ENCODE measurements at places on chromosomes 2 and 18.

DNA sequence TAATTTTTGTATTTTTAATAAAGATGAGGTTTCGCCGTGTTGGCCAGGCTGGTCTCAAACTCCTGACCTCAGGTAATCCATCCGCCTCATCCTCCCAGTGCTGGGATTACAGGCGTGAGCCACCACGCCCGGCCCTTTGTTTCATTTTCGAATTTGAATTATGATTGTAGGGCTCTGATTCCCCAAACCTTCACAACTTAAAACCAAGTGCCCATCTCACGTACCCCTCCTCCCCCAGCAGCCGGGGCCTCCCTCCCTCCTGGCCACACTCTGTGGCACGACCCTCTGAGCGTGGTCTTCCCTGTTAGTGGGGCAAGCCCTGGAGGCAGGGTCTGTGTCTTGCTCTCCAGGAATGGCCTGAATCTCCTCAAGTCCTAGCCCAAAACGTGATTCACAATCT is 166.5 kb downstream of the ASB1 start:
- H3K27me3 ChIP-seq, result no peaks in the 10 kb centered on the region
- no peak for DNase-seq
- no peaks in the 10 kb centered on the region for H3K36me3 ChIP-seq
- no peaks in the 10 kb centered on the region for H3K4me1 ChIP-seq

DNA sequence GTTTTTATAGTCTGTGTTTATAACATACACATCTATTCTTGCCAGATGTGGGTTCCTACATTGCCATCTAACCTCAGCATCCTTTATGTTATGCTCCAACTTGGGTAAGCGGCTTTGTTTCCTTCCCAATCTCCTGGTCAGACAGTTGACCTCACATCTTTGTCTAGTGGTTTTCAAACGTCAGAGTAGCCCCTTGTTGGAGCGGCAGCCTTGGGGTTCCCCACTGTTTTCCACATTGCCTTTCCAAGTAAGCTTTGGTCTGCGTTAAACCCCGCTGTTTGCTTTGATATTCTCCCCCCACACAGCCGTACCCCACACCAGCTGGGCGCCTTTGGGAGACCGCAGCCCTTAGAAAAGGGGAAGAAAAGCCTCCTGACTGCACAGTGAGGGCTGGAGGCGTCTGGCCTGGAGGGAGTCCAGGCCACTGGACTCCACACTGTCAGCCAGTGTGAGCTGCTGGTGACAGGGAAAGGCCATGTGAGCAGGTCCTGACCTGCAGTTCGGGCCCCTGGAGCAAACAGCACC is 83.3 kb downstream of the MALT1 start:
- no peaks in the 10 kb centered on the region for H3K27me3 ChIP-seq
- H3K4me3 ChIP-seq, result no peak overlapping the region
- H3K36me3 ChIP-seq, result peaks cover 7% of the 10 kb centered on the region
- DNase-seq, result no peak

- no peaks in the 10 kb centered on the region for H3K36me3 ChIP-seq
- no peak overlapping the region for H3K4me3 ChIP-seq
- no peaks in the 10 kb centered on the region for H3K4me1 ChIP-seq
- no peak overlapping the region for H3K27ac ChIP-seq
Measured at GRCh38 chr2:87403893-87404175, 344.1 kb upstream of the PLGLB2 start.

- H3K36me3 ChIP-seq, result no peaks in the 10 kb centered on the region
- H3K4me1 ChIP-seq, result no peaks in the 10 kb centered on the region
- no peak for DNase-seq
Measured at GRCh38 chr2:12303181-12304030, 413.3 kb upstream of the TRIB2 start.

DNA sequence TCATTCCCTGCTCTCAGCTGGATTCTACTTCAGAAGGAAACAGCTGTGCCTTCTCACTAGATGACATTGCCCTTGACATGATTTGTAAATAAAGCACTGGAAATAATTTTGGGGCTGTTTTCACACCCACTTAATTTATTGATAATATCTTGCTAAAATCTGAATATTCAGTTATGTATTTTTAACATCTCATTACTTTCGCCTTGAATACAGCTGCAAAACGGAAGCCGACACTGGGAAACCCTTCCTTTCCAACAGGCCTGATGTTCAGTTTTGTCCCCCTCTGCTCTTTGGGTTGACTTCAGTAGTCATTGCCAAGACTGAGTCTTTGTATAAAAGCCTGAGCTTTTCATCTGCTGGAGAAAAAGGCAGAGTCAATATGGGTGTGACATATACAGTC is 82.7 kb downstream of the DOCK10 start:
- no peaks in the 10 kb centered on the region for H3K27me3 ChIP-seq
- DNase-seq, result no peak
- H3K27ac ChIP-seq, result no peak overlapping the region
- peaks cover 7% of the 10 kb centered on the region for H3K4me1 ChIP-seq
- H3K4me3 ChIP-seq, result no peak overlapping the region
- H3K36me3 ChIP-seq, result no peaks in the 10 kb centered on the region

- peak overlapping the region; percentile 74 for H3K27ac ChIP-seq
- no peaks in the 10 kb centered on the region for H3K27me3 ChIP-seq
- no peak for DNase-seq
- H3K4me1 ChIP-seq, result peaks cover 44% of the 10 kb centered on the region
- H3K36me3 ChIP-seq, result no peaks in the 10 kb centered on the region
Measured at GRCh38 chr18:3604235-3604497, 154.2 kb downstream of the TGIF1 start.

GRCh38 chr2:152846697-152847470 is 128.5 kb downstream of the ARL6IP6 start:
- no peaks in the 10 kb centered on the region for H3K27me3 ChIP-seq
- no peaks in the 10 kb centered on the region for H3K36me3 ChIP-seq
- no peak overlapping the region for H3K4me3 ChIP-seq
- DNase-seq, result no peak
- H3K27ac ChIP-seq, result no peak overlapping the region

DNA sequence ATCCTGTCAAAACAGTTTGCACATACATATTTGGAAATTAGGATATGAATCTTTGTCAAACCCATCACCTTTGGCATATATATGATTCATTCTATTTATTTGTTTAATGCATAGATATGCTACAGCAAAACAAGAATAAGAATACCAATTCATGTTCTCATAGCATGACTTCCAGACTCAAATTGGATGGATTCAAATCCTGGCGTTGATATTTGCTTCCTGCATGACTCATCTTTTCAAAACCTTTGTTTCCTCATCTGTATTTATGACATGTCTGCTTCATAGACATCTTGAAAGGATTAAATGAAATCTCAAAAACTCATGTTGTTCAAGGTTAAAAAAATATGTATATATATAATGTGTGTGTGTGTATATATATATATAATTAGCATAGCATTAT is 261.3 kb downstream of the MBD5 start:
- no peak overlapping the region for H3K4me3 ChIP-seq
- DNase-seq, result no peak
- no peaks in the 10 kb centered on the region for H3K36me3 ChIP-seq
- H3K4me1 ChIP-seq, result peaks cover 11% of the 10 kb centered on the region
- H3K27me3 ChIP-seq, result no peaks in the 10 kb centered on the region
- H3K27ac ChIP-seq, result no peak overlapping the region

- DNase-seq, result no peak
- no peak overlapping the region for H3K27ac ChIP-seq
- H3K27me3 ChIP-seq, result no peaks in the 10 kb centered on the region
- H3K4me3 ChIP-seq, result no peak overlapping the region
- peaks cover 7% of the 10 kb centered on the region for H3K4me1 ChIP-seq
Measured at GRCh38 chr18:75545189-75545588, 117.7 kb upstream of the SMIM21 start.

DNA sequence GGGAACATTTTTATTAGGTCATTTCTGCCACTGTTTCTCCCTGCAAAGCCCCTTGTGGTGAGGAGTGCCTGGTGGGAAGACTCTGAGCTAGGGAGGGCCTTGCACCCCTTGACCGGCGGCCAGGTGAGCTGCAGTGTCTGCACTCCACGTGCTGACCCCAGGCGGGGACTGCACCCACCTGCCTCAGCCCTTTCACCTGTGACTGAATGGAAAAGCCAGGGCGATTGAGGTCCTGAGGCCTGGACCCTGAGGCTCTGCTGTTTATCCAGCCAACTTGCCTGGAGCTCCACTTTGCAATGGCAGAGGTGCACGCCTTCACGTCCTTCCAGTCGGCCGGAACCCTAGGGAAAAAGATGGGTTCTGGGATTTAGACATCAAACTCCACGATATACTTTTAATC is 53.1 kb downstream of the TMEM18 start:
- no peaks in the 10 kb centered on the region for H3K27me3 ChIP-seq
- no peak for DNase-seq
- H3K4me3 ChIP-seq, result no peak overlapping the region
- H3K36me3 ChIP-seq, result no peaks in the 10 kb centered on the region
- no peak overlapping the region for H3K27ac ChIP-seq

GRCh38 chr18:22320771-22321170 is 96.9 kb downstream of the CTAGE1 start:
- no peak overlapping the region for H3K27ac ChIP-seq
- H3K27me3 ChIP-seq, result no peaks in the 10 kb centered on the region
- DNase-seq, result no peak

- no peaks in the 10 kb centered on the region for H3K36me3 ChIP-seq
- H3K4me1 ChIP-seq, result peaks cover 36% of the 10 kb centered on the region
- no peak overlapping the region for H3K4me3 ChIP-seq
- H3K27ac ChIP-seq, result no peak overlapping the region
Measured at GRCh38 chr2:202038471-202039277, 5.0 kb downstream of the FZD7 start.

DNA sequence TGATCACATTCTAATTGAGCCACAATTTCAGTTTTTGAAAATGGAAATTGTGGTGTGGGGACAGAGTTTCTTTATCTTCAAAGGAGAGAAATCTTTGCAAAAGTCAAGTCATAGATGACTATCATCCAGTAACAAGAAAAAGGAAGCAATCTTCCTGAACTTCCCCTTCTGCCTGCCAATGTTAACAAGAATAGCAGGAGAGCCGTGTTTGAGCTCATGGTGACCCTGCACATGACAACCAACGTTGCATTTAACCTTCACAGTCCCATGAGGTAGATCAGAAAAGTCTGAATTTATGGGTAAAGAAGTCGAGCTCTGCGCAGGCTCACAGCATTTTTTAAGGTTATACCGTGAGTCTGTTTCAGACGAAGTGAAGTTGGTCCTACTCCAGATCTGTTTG is 454.9 kb downstream of the LPIN1 start:
- no peaks in the 10 kb centered on the region for H3K27me3 ChIP-seq
- no peak overlapping the region for H3K27ac ChIP-seq
- no peak overlapping the region for H3K4me3 ChIP-seq
- DNase-seq, result no peak

GRCh38 chr2:169090133-169090820 is 20.9 kb downstream of the DHRS9 start:
- H3K36me3 ChIP-seq, result no peaks in the 10 kb centered on the region
- H3K27me3 ChIP-seq, result no peaks in the 10 kb centered on the region
- H3K27ac ChIP-seq, result no peak overlapping the region
- DNase-seq, result no peak

- H3K27ac ChIP-seq, result no peak overlapping the region
- DNase-seq, result no peak
- no peaks in the 10 kb centered on the region for H3K27me3 ChIP-seq
- H3K36me3 ChIP-seq, result no peaks in the 10 kb centered on the region
Measured at GRCh38 chr18:48306838-48307237, 102.3 kb downstream of the ZBTB7C start.

- H3K27me3 ChIP-seq, result no peaks in the 10 kb centered on the region
- DNase-seq, result no peak
- H3K27ac ChIP-seq, result no peak overlapping the region
- H3K36me3 ChIP-seq, result no peaks in the 10 kb centered on the region
- no peaks in the 10 kb centered on the region for H3K4me1 ChIP-seq
Measured at GRCh38 chr2:127683056-127683455, 7.7 kb upstream of the LIMS2 start.

GRCh38 chr18:63336366-63337099 is 17.0 kb upstream of the BCL2 start:
- peaks cover 7% of the 10 kb centered on the region for H3K4me1 ChIP-seq
- no peak overlapping the region for H3K27ac ChIP-seq
- peaks cover 56% of the 10 kb centered on the region for H3K36me3 ChIP-seq

- H3K36me3 ChIP-seq, result no peaks in the 10 kb centered on the region
- H3K4me1 ChIP-seq, result peaks cover 12% of the 10 kb centered on the region
- peak overlapping the region; percentile 13 for H3K4me3 ChIP-seq
- H3K27ac ChIP-seq, result no peak overlapping the region
Measured at GRCh38 chr2:7057865-7058400, 140.7 kb downstream of the RNF144A start.

- DNase-seq, result peak; percentile 93
- H3K4me1 ChIP-seq, result peaks cover 57% of the 10 kb centered on the region
- peak overlapping the region; percentile 70 for H3K4me3 ChIP-seq
Measured at GRCh38 chr2:181457741-181458425, 697 bp downstream of the ITGA4 start.
